Brain (organoid and tissue), 16 donors: ENCODE measurements at places on chromosomes 7 and 10. TPM values are rescaled to one million over a fixed set of nuclear protein-coding genes. Genes with fewer than 3 reads are reported as not detected.

Gene OR2A12
- polyA plus RNA-seq = not detected

Gene ADAM12
- polyA plus RNA-seq = 1.4 TPM

Gene GPC2
- polyA plus RNA-seq = 38.8 TPM

Gene SPDYE2B
- not detected for polyA plus RNA-seq

Gene PPP1R3C
- polyA plus RNA-seq = 8.7 TPM

Gene C10orf53
- not detected for polyA plus RNA-seq

Gene SEMA3E
- 0.31 TPM for polyA plus RNA-seq

Gene NODAL
- polyA plus RNA-seq = 1.3 TPM

Gene ODAD2
- 0.32 TPM for polyA plus RNA-seq

Gene VWA2
- polyA plus RNA-seq = 8.3 TPM

Gene ESYT2
- 32.1 TPM for polyA plus RNA-seq

Gene MNX1
- 2.5 TPM for polyA plus RNA-seq

Gene LRRD1
- polyA plus RNA-seq = not detected

Gene PLXDC2
- polyA plus RNA-seq = 3.6 TPM

Gene ADD3
- 36.6 TPM for polyA plus RNA-seq

Gene FOXL3
- not detected for polyA plus RNA-seq

Gene FAM25C
- polyA plus RNA-seq = not detected

Gene GPR15LG
- polyA plus RNA-seq = not detected

Gene IL15RA
- polyA plus RNA-seq = 2.4 TPM

Gene SORCS3
- 0.88 TPM for polyA plus RNA-seq

Gene DENND2A
- 49.3 TPM for polyA plus RNA-seq

Gene SMURF1
- 12.1 TPM for polyA plus RNA-seq

Gene GNAT3
- polyA plus RNA-seq = not detected

Gene CCDC7
- polyA plus RNA-seq = 0.93 TPM

Gene OR2A42
- not detected for polyA plus RNA-seq

Gene DGKI
- polyA plus RNA-seq = 2.5 TPM

Gene PTPRN2
- polyA plus RNA-seq = 130 TPM

Gene SRPK2
- polyA plus RNA-seq = 37.0 TPM

Gene NPC1L1
- not detected for polyA plus RNA-seq

Gene CCDC71L
- polyA plus RNA-seq = 8.4 TPM
